ENCODE measurements at places on chromosomes 6 and 20.

DNA sequence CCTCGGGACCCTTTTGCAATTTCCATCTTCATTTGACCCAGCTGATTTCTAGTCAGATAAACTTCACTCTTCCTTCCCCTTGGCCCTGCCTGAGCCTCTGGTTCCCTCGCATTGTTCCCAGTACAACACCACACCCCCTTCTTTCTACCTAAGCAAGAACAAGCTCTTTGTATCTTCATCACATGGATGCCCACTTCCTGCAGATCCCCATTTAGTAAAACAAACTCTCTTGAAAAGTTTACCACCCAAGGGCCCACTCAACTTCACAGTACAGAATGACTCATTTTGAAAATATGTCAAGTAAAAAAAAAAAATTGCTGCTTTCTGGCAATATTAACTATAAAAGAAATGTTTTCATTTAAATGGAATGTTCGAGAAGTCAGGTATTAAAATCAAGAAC lies 5.2 kb downstream of the FAXC start:
- DNase-seq, result no peak

DNA sequence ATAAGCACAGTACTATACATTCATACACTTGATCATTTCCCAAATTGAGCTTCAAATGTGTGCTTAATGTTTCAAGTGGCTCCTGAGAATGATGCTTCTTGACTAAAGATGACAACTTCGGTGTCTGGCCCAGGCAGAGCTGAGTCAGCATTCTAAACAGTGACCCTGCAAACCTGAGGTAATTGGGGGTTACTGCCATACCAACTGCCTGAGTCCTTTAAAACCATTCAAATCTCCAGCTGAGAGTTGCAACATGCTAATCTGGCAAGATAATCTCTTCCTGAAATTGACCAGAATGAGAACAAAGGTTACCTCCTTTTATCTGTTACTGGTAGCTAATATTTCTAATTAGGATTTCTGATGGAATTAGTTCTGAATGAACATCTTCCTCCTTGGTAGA lies 8.2 kb downstream of the BACH2 start:
- no peak for DNase-seq

- DNase-seq, result no peak
Measured at GRCh38 chr6:36976509-36976908, 9.5 kb downstream of the MTCH1 start.

DNA sequence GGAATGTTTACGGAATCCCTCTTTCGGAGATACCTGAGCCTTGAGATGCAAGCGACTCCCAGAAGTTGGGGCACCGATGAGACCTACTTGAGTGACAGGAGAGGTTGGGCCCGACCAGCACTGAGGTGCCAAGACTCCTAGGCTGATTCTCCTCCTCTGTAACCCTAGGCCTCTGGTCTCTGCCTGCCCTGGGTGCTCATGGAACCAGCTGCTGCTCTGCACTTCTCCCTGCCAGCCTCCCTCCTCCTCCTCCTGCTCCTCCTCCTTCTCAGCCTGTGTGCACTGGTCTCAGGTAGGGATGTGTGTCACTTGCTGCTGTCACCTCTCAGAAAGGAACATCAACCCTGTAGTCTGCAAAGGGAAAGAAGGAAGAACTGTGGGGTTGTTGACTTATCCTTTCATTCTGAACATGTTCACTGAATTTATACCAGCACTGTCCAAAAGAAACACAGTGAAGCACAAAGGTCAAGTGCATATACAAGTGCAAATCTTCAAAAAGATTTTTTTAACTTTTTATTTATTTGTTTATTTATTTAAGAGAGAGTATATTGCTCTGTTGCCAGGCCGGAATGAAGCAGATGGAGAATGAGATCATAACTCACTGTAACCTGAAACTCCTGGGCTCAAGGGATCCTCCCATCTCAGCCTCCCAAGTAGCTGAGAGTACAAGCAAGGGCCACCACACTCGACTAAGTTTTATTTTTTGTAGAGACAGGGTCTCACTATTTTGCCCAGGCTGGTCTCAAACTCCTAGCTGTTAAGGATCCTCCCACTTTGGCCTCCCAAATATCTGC lies 913 bp downstream of the BTN2A2 start:
- DNase-seq, result peak; percentile 10

GRCh38 chr20:408843-409696 lies 971 bp downstream of the RBCK1 start:
- no peak for DNase-seq

DNA sequence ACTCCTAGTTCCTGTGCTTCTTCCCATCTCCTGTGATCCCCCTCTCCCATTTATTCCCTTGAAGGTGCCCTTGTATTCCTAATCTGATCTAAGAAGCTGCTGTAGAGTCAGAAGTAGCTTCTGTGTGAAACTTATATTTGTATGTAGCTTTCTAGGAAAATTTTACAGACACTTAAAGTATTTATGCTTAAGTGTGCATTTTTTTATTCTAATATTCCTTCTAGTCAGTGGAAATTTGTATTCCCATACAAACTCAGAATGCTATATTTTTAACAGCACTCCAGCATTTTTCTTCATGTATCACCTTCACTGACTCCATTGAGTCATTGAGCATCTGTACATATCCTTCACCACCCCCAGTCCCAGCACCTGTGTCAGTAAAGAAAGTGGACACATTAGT lies 12.7 kb downstream of the ZKSCAN8 start:
- DNase-seq, result no peak

DNA sequence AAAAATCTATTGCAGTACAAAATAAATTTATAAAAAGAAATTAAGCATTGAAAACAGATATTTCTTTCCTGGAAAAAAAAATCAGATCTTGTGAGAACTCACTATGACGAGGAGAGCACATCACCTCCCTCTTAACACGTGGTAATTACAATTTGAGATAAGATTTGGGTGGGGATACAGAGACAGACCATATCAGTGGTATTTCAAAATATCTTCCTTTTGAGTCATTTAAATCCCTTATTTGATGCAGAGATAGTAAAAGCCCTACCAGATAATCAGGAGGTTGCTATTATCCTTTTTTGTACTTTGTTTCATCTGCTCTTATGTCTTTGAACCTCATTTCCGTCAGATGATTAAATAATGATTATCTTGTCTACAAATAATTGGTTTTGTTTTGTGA lies 800.4 kb downstream of the KIF16B start:
- DNase-seq, result no peak

GRCh38 chr6:153117986-153118879 lies 12.8 kb downstream of the RGS17 start:
- no peak for DNase-seq

DNA sequence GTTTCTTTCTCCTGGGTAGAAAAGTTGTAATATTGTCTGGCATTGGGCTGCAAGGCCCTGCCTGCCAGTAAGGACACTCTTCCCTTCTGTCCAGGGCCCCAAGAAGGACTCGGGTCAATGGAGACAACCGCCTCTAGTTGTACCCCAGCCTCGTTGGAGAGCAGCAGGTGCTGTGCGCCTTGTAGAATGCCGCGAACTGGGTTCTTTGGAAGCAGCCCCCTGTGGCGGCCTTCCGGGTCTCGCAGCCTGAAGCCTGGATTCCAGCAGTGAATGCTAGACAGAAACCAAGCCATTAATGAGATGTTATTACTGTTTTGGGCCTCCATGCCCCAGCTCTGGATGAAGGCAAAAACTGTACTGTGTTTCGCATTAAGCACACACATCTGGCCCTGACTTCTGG lies 37.0 kb downstream of the PLCG1 start:
- no peak for DNase-seq

DNA sequence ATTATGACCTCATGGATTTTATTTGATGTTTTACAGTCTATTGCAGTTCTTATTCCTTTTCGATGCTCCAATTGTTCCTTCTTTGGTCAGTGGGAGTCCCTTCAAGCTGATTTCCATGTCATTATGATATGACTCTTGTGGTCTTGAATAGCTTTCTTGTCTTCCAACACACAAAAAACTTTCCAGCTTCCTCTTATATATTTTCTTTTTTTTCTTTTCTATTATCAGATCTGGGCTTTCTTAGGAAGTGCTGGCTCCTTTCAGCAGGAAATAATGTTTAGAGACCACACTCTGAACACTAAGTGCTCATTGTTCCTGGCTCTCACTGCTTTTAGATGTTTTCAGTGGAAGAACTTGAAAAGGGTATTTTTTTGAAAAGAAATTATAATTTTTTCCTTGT lies 3.1 kb upstream of the SLC17A1 start:
- no peak for DNase-seq

DNA sequence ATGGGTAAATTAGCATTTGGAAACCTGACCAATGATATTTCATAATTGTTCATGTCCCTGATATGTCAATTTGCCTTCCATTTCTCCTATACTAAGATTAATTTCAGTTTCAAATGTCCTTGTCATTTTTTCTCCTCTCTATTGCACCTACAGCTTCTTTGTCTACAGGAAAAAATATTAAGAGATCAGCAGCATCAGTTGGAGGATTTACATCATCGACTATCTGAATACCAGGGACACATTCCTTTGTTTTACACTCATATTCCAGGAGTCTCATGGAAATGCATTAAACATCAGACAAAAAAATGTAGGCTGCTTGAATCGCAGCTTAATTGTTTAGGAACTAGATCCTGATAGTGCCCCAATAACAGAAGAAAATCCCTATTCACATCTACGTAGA lies 188.2 kb downstream of the PRKN start:
- no peak for DNase-seq

GRCh38 chr20:45933266-45934045 lies 1.0 kb upstream of the PCIF1 start:
- DNase-seq, result peak; percentile 64

DNA sequence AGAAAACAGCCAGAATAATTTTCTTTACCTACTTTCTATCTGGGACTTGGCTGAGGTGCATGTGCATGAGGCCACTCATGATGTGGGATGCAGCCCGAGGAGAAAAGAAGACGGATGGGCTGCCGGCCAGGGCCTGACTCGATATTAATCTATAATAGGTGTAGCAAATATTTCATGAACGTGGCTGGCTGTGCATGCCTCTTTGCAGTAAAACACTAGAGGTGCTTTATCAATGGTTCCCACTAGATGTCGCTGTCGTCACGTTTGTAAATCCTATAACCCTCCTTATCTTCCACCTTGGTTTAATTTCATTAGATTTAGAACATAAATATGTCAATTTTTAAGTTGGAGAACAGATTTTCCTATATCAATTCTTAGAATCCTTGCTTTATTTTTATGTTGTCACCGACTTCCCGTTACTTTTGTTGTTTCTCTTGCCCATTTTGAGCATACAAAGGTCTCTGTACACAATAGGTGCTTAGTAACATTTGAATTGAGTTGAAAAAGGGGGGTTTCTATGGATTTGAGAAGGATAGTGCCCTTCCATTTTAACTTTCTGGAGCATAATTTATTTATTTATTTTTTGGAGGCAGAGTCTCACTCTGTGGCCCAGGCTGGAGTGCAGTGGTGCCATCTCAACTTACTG lies 19.6 kb upstream of the FERMT1 start:
- DNase-seq, result peak; percentile 65

GRCh38 chr20:12358006-12358654 lies 440.4 kb downstream of the BTBD3 start:
- no peak for DNase-seq

- DNase-seq, result no peak
Measured at GRCh38 chr20:50679753-50680104, 11.6 kb downstream of the RIPOR3 start.

DNA sequence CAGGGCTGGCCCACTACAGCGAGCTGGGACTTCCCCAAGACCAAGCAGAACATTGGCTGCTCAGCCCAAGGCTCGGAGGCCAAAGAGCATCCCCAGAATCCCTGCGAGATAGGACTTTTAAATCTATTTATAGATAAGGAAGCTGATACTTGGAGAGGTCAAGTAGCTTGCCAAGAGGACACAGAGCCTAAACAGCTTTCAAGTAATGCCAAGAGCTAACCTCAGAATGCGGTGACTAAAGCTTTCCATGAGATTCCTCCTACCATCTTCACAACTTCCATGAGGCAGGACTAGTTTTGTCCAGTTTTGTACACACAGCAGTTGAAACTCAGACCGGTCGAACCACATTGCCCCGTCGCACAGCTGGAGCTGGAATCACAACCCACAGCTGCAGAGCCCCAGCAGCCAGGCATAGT lies 168.1 kb upstream of the TOP1 start:
- no peak for DNase-seq

GRCh38 chr6:133568970-133569889 lies 319.7 kb upstream of the TCF21 start:
- DNase-seq, result peak; percentile 21

DNA sequence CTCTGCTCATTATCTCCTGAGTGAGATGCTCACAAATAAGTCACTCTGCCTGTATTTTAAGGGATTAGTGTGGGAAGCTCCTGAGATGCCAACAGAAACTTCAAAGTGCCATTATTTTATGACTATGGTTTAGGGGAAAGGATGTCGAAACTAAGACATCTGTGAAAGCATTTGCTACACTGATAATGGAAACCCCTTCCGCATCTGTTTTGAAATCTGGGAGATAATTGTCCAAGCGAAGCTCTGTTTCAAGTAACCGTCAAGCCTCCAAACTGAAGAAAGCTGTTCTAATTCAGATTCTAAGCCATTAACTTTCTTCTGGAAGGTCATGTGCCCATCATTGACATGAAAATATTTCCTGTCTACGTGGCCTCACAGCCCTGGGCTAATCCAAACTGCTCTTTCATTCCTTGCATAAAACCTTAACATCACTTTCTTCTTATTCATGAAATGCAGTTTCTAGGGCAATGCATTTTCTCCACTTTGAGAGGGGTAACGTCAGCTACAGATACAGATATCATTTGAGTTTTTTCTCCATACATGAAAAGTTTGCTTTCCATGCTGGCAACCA lies 932.0 kb downstream of the C6orf118 start:
- DNase-seq, result no peak

- DNase-seq, result no peak
Measured at GRCh38 chr6:147268254-147268653, 64.0 kb downstream of the STXBP5 start.

DNA sequence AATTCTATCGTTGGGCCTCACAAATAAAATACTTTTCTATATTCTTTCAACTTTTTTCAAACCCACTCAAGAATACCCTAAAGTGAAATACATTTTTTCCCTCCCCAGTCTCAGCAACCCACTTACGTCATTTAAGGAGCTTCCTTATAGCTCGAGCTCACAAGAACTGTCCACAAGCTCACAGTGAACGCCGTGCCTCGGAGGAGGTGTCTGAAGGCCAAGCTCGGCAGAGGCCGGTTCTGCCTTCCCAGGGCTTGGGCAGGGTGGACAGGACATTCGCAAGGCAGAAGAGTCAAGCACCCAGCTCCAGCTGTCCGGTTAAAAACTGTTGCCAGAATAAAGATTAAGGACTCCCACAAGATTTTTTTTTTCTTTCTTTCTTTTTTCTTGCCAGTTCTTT lies 802.3 kb downstream of the QKI start:
- no peak for DNase-seq

- no peak for DNase-seq
Measured at GRCh38 chr20:22928679-22929078, 106.4 kb upstream of the SSTR4 start.

DNA sequence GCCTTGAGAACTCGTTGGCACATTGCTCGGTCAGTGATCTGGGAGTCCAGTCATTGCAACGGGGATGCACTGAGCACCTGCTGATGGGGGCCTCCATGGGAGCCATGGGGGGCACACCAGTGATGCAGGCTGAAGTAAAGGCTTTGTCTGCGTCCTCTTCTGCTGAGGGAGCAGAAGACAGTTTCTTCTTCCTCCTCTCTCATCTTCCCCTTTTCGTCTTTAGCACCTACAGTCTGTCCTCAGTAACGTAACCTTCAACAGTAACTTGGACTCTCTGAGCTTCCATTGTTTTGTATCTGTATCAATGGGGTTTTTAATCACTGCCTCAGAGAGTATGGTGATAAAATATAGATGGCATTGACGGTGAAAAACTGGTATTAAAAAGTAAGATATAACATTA lies 240.0 kb downstream of the TMEM242 start:
- no peak for DNase-seq

GRCh38 chr20:53657732-53658131 lies 64.1 kb upstream of the ZNF217 start:
- no peak for DNase-seq

Data from nephron progenitor cell (in vitro differentiated cells).